NCI-H2171 treated with DMSO at 0.1 percent for 48 hours (cell line): ENCODE measurements at places on chromosomes 11 and 22.

DNA sequence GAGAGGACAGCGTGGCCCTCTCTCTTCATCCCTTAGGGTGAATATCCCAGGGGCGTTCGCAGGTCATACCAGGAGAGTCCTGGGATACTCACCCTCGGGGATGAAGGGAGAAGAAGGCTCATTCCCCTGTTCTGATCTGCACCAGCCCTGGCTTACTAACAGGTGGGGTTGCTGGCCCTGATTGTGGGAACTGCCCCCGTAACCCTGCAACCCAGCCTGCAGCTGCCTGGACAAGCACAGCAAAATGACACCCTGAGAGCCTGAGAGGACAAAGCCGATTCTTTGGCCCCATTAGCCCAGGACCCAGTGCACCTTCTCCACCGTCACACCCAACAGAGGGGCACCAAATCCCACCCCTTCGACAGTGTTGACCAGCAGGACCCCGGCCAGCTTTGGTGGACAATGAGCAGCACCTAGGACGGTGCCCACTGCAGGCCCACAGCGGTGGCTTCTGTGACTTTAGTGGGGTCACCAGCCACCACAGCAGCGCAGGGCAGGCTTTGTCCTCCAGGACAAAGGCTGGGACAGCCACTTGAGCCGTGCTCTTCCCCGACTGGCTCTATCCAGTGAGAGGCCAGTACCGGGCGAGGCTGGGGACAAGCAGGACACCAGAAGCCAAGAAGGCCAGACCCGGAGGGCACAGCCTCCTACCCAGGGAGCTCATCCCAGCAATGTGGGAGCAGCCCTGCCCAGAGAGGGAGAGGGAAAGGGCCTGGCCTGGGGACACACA is 98.5 kb upstream of the RTL6 start:
- peak; percentile 22 for DNase-seq

DNA sequence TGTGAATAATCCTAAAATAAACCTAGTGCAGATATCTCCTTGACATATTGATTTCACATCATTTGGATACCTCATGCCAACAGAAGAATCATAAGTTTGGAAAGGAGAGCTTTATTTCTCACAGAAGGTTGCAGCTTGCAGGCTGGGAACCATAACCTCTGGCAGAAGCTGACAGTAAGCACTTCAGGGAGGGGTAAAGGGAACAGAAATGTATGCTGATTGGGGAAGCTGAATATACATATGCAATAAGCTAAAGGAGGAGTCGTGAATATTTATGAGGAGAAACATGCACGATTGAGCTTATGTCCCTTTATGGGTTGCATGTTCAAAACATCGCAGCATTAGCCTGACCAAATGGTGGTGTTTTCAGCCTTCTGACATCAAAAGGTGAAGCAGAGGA is 814.5 kb downstream of the TBC1D22A start:
- DNase-seq: no peak

DNA sequence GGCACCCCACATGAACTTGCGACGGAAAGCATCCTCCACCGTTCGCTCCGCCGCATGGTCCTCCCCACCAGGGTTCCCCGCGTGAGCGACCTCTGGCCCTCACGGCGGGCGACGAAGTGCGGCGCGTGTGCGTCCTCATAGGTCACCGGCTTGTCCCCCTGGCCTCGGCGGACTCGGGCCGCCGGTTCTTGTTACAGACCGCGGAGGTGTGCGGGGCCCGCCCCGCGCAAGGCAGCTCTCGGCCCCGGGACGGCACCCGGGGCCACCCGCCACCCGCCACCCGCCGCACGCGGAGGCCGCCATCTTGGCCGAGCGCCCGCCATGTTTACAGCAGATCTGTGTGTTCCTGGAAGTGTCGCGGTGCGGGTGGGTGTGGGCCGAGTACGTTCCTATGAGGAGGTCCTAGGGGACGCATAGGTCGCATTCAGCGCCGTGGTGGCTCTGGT is 3.5 kb upstream of the IFITM2 start:
- DNase-seq: no peak

- no peak for DNase-seq
These were observed 3.0 kb downstream of the MOGAT2 start for GRCh38 chr11:75720639-75721038.

DNA sequence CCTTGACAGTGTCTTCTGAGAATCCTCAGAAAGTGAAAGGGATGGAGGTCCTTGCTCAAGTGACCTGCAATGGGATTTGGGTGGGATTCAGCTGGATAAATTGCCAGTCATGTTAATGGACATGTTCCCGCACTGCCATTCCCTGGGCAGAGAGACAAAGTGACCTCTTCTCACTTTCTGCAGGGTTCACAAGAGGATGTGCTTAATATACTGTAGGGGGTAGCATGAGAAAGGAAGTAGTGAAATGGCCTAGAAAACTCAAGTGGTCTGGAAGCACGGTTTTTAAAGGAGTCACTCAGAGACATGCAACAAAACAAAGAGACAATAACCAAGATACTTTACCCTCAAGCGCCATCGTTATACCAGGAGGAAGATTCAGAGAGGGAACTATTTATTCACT is 70.2 kb downstream of the NELL1 start:
- DNase-seq: no peak

- peak; percentile 94 for DNase-seq
These were observed 80.7 kb upstream of the PPARA start for GRCh38 chr22:46069521-46070214.

- no peak for DNase-seq
These were observed 54.7 kb upstream of the KIRREL3 start for GRCh38 chr11:127055236-127055635.

- no peak for DNase-seq
These were observed 77.9 kb downstream of the SIK3 start for GRCh38 chr11:117020287-117020686.

DNA sequence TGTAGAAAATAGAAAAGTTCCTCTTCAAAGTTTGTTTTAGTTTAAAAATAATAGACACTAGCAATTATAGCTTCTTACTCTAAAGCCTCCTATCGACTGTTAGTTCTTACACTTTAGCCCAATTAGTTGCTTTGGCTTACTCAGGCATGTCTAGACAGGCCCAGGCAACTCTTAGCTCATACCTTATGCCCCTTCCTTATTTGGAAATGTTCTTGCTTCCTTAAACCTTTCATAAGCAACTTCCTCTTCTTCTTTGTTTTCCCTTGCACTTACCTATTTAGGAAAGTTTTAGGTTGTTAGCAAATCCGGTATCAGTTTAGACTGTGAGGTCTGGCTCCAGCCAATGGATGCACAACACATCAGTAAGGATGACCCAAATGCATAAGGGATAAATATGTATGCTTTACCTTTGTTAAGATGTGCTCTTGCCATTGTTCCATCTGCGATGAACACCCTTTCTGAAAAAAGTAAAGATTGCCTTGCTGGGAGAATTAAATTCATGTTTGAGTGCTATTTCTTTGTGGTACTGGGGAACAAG is 1277.5 kb upstream of the CNTN5 start:
- peak; percentile 74 for DNase-seq

DNA sequence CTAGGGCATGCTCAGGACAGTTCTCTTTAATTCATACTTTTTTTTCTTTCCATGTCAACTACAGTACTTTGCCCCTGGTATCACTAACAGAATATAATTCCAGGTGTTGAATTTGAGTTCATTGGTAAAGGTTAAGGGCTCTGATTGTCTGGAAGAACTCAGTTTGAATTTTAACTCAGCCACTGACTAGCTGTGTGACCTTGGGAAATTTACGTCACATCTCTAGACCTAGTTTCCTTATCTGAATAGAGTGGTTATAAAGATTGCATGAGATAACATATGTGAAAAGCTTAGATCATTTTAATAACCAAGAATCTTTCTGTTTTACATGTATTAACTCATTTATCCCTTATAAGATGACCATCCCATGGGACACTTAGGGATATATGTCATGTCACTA is 15.8 kb upstream of the ZC3H12C start:
- no peak for DNase-seq

DNA sequence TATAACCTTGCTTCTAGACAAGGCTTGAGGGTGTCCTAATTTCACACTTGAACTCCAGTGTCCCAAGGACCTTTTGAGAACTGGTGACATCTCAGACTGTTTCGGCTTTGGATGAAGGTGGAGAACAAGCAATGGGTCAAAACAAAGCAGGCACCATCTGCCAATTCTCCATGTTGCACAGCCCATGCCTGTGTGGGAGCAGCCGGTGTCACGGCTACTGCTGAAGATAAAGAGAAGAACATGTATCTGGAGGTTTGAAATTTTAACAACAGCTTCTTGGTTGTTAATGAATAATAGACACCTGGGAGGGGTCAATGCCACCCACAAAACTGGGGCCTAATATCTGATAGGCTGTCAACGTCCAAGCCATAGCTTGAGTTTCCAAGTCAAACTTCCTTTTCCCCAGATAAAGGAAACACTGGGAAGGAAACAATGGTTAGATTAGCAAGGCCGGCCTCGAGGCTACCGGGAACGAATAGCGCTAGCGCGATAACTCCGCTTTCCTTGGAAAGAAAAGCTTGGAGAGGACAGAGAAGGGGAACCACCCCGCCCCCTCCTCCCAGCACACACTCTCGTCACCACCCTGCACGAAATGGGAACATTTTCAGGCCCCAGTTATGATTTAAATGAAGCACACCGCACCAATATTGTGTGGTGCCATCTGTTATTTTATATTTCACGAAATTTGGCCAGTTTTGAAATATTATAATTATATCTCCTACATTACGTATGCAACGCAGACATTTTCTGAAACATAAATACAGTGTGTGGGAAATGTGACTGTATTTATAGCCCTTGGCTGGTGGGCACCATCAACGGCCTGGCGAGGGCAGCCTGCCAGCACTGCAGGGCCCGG is 21.8 kb upstream of the OPCML start:
- DNase-seq: no peak

DNA sequence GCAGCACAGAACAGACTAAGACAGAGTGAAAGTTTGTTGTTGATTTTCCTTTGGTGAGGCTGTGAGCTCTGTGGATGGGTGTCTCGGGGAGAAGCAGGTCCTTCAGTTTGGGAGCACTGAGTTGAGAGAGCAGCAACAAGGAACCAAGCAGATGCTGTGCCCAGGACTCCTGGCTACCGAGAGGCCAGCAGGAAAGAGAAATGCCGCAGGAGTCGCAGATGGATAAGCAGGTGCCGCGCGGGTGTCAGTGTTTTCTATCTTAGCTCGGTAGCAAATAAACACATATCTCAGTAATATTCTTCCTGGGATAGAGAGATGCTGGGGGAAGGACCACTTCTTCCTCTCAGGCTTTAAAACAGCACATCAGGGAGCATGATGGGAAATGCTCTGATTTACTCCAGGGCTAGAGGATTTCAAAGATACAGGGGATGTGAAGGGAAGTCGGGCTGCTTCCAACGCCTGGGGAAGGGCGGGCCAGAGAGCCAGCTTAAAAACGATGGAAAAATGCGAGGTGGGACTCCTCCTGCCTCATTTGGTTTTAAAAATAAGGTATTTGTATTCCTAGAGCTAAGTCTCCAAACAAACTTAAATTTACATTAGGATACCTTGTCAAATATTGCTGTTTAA is 470.7 kb upstream of the B3GAT1 start:
- DNase-seq: no peak

DNA sequence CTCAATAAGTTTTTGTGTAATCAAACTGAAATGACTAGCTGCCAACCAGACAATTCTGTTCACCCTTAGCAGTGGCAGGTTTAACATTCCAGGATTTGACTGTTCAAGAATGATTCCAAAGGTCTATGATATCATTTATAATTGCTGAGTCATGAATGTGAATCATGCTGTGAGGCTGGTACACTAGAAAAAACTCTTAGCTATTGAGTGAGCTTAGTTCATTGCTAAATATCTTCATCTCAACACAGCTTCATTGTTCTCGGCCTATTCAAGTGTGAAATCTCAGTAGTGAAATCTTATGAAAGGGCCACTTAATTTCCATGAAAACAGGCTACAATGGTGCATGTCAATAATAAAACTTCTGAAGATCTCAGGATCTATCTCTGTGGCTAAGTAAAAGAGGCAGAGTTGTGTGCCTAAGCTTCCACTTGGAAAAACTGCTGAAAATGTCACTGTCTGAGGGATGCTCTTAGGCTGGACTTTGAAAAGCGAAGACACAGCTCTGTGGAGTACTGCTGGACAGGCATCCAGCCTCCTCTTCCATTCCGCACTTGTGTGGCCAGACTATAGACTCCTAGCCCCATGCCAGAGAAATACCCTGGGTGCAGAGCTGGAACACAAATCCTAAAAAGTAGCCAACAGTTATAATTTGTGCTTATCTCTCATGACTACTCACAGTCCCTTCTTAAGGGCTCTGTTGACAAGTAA is 12.8 kb downstream of the AQP11 start:
- no peak for DNase-seq

GRCh38 chr22:45210991-45211390 is 29.7 kb downstream of the KIAA0930 start:
- DNase-seq: no peak

DNA sequence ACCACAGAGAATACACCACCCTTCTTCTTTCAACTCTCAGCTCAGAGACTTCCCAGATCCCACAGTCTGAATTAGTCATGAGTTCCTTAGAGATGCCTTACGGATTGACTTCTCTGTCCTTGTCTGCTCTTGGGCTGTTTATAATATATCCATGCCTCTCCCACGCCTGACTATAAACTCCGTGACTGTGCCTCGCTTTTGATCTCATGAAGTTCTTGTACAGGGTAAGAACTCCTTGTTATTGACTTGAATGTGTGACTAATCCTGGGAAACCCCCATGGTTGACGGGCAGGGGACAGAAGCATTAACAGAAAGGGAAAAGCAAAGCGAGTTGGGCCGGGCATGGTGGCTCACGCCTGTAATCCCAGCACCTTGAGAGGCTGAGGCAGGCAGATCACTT is 62.4 kb upstream of the POU2AF1 start:
- no peak for DNase-seq

- DNase-seq: no peak
These were observed 31.1 kb downstream of the MRGPRX4 start for GRCh38 chr11:18203723-18204122.

DNA sequence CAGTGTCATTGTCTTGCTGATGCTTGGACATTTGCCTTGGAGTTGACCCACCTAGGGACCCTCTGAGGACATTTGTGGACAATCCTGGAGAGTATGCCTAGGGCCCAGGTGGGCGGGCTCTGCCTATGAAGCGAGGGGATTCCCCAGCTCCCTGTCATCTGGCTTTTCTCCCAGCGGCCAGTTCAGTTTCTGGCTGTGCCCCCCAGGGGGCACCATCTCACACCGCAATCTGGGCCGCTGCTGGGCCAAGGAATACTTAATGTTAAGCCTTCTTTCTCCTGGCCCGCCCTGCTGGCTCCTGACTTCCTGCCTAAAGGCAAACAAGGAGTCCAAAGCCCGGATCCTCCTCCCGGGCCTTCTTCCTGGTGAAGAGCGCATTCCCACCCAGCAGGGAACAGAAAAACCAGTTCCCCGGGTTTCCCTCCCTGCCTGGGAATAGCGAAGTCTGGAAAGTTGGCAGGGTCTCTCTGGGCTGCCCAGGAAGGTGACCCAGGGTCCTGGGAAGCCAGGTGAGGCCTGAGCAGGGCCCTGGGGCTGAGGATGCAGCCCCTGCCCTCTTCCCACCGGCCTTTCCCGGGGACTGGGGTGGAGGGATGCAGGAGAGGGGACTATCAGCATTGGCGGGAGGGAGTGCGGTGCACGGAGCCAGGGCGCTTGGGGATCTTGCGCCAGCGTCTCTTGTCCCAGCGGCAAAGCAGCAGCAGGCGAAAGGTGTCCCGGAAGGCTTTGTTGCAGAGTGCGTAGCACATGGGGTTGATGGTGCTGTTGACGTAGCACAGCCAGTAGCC is 11.9 kb downstream of the CHRM1 start:
- no peak for DNase-seq

- DNase-seq: no peak
These were observed 347.0 kb downstream of the MIAT start for GRCh38 chr22:27004434-27004833.
